ENCODE measurements at places on chromosomes 11 and 22.

- DNase-seq, result no peak
These were observed 14.3 kb downstream of the C1QTNF6 start for GRCh38 chr22:37173709-37174108.

DNA sequence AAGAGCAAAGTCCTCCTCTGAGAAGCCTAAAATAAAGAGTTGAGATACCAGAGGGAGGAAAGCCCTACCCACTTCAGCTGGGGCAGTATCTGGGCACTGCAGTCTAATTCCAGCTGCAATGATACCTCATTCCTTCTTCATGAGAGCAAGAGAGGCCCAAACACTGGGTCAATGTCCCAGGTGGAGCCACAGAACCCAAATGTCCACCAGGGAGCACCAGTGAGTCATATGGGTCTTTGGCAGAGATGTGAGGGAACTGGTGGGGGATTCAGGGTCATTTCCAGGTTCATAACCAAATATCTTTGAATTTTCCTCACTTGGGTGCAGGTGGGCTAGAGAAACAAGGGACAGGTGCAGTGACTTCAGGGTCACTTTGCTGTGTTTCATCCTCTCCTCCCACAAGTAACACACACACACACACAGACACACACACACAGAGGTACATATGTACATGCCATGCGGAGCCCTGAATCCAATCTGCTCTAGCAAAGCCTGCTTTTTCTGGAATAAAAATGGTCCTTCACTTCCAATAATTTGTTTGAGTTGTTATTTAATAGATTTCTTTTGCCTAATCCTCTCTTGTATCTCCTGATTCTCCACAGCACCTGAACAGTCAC, 585.4 kb downstream of the SOX6 start:
- peak; percentile 69 for DNase-seq

GRCh38 chr11:7871056-7871455, 60.0 kb downstream of the OR10A6 start:
- DNase-seq, result no peak

DNA sequence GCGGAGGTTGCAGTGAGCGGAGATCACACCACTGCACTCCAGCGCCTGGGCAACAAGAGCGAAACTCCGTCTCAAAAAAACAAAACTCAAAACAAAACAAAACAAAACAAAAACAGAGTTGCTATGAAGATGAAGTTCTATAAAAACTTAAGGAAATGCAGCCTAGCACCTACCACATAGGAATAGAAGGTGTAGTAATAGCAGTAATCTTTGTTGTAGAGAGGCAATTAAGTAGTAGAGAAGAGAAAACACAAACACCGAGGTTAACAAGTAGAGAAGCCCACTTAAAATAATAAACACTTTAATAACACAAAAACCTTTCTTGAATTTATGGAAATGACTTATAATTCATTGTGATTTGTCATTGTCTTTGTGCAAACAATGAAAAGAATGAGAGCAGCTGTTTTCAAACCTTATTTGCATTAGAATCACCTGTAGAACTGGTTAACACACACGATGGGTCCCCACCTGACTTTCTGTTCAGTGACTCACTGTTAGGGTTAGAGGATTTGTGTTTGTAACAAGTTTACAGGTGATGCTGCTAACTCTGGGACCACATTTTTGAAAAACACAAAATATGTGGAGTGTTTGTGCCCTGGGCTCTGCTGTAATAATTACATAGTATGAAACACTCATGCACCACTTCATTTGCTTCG, 43.1 kb downstream of the TYR start:
- DNase-seq, result no peak

- peak; percentile 58 for DNase-seq
These were observed 60.0 kb upstream of the PLET1 start for GRCh38 chr11:112320668-112321067.

DNA sequence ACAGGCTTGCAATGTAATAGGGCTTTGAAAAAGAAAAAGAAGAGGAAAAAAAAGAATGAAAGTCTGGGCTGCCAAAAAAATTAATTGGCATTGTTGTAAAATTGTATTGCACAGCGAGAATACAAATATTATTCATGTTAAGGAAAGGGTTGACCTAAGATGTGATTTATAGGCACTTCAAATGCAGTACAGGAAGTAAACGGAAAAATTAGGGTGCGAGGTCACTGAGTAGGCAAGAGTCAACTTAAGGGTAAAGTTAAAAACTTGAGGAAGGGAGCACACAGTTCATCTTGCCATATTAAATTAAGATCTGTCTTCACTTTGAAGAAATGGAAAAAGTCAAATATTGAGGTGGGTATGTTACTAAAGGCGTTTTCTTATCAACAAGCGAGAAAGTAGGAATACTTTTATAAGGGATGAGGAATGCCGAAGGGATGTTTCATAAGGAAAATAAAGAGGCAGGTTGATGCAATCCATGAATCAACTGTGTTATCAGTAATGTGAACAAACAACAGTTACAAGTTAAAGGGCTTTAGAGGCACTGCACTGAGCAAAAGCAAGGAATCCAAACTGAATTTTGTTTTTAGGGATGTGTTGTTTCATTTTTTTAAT, 123.0 kb downstream of the WT1 start:
- no peak for DNase-seq

GRCh38 chr22:41931701-41932269, 5.2 kb upstream of the TNFRSF13C start:
- DNase-seq, result no peak

GRCh38 chr11:86977441-86978050, 22.4 kb upstream of the FZD4 start:
- no peak for DNase-seq

DNA sequence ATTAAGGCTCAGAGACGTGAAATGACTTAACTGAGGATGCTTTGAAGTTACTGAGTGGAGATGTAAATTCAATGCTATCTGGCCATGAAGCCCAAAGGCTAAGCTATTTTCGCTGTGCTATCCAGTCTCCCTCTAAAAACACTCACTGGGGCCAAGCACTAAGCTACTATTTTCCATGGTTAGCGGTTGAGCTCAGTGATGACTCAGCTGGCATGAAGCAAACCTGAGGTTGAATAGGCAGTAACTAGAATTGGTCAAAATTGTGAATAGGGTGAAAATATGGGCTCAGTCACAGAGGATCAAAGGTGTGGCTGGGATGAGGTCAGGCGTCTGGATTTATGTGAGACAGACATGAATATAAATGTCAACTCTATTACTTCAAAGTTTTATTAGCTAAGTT, 564.2 kb upstream of the KIRREL3 start:
- no peak for DNase-seq

GRCh38 chr11:20197881-20198280, 37.6 kb upstream of the DBX1 start:
- no peak for DNase-seq

- DNase-seq, result peak; percentile 45
These were observed 61.6 kb upstream of the PPARA start for GRCh38 chr22:46088541-46089311.

GRCh38 chr11:299951-300735, 817 bp upstream of the IFITM5 start:
- DNase-seq, result no peak

GRCh38 chr22:28702891-28703290, 23.3 kb upstream of the TTC28 start:
- DNase-seq, result no peak

- DNase-seq, result no peak
These were observed 6.2 kb downstream of the SC5D start for GRCh38 chr11:121298774-121299173.

DNA sequence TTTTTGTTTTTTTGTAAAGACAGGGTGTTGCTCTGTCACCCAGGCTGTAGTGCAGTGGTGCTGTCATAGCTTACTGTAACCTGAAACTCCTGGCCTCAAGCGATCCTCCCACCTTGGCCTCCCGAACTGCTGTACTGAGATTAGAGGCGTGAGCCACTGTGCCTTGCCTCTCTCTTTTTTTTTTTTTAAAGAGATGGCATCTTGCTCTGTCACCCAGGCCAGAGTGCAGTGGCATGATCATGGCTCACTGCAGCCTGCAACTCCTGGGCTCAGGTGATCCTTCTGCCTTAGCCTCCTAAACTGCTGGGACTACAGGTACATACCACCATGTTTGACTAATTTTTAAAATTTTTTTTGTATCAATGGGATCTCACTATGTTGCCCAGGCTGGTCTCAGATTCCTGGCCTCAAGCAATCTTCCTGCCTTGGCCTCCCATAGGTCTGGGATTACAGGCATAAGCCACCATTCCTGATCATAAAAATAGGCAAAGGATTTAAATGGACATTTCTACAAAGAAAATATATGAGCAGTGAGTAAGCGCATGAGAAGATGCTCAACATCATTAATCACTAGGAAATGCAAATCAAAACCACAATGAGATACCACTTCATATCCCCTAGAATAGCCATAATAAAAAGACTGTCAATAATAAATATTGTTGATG, 17.3 kb upstream of the CLNS1A start:
- DNase-seq, result peak; percentile 13

DNA sequence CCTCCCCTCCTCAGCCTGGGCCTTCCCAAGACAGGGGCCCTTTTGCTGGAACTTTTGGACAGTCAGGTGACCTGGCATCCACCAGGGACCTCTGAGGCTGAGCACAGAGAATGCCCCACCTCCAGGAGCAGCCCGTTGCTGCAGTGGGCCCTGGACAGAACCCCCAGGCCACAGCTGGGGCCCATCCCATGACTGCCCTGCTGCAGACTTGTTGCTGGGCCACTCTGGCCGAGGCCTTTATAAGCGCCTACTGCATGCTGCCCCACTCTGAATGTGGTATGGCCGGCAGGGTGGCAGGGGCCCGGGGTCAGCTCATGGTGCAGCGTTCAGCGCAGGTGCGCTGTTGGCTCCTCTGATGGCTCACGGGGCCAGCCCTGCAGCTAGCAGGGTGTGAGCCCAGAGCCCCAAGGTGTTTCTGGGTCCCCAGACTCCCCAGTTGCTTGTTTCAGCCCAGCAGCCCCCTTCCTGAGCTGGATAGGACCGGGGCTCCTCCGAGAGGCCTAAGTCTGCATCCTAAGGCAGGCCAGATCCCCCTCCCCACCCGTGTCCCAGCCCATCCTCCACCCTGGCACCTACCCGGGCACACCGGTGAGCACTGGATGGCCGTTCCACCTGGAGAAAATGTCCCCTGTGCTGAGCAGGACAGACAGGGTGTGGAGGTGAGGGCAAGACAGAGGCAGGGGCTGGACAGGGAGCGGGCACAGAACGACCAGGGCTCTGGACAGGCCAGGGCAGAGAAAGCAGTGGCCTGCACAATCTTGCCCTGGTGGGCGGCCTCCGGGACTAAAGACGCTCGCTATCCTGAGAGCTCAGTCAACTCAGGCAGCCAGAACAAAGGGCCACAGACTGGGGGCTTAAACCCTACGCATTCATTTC, 28.1 kb upstream of the TH start:
- no peak for DNase-seq

- no peak for DNase-seq
These were observed 270.7 kb downstream of the TBC1D22A start for GRCh38 chr22:47032956-47033647.

DNA sequence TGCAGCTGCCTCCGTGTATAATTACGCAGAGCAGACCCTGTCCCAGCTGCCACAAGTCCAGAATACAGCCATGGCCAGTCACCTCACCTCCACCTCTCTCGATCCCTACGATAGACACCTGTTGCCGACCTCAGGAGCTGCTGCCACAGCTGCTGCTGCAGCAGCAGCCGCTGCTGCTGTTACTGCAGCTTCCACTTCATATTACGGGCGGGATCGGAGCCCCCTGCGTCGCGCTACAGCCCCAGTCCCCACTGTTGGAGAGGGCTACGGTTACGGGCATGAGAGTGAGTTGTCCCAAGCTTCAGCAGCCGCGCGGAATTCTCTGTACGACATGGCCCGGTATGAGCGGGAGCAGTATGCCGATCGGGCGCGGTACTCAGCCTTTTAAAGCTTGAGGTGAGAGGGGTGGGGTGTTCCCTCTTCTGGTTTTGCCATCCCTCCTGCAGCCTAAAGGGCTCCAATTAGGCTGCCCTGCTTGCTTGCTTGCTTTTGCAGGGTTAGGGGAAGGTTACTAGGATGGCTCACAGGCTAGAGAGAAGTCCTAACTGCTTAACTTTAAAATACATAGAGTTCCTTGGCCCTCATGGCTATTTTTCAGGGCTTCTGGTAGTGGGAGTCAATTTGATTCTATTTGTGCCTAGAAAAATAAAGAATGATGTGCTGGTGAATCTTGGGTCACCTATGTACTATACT, 5.4 kb downstream of the RBM4 start:
- no peak for DNase-seq

DNA sequence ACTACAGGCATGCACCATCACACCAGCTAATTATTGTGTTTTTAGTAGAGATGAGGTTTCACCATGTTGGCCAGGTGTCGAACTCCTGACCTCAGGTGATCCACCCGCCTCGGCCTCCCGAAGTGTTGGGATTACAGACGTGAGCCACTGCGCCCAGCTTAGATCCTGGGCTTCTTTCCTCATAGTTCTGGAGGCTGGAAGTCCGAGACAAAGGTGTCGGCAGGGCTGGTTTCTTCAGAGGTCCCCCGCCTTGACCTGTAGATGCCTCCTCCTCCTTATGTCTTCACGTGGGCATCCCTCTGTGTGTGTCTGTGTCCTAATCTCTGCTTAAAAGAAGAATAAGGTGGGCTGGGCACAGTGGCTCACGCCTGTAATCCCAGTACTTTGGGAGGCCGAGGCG, 44.2 kb upstream of the FBLN1 start:
- no peak for DNase-seq

DNA sequence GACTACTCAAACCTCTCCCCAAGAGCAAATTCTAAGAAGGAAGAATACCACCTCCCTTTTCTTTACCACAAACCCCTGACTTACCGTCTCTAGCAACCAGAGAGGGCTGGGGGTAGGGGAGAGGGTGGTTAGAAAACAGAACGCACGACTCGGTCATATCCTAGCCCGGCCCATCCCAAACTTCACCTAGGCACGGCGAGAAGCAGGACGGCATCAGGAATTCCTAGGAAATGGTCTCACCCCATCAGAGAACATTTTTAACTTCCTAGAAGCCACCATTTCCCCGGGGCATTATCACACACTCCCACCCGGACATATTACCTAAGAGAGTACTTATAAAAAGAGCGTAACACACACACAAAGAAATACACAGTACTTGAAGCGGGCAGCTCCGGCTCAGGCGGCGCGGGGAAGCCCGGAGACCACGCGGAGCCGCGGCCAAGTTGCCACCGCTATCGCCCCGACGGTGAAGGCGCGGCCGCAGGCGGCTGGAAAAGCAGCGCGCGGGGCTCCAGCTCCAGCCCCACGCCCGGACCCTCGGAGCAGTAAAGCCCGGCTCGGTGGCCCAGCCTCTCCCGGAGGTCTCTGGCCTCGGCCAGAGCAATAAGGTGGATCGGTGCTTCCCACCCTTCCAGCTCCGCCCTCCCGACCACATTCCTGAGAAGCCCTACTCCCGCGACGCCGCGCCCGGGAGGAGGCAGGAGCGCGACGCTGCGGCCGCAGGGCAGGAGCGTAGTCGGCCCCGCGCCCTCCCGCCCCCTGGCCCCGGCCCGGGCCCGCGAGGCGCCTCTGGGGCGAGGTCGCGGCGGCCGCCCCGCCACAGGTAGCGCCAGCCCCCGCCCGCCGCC, 878 bp downstream of the RRAS2 start:
- peak; percentile 80 for DNase-seq

DNA sequence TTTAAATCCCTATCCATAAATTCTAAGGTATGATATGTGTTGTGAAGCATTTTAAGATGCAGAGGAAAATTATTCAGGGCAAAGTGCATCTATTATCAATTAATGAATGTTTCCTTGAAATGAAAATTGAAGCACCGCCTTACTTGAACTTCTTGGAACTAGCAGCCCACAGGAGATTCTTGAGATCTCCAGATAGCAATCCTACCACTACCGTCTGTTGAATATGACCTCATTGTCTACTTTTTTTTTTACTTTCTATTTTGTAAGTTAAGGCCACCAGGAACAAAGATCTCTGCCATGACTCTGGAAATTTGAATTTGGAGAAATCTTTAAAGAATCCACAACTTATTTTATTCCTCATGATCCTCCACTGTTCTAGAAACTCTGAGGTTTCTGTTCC, 808.7 kb downstream of the KCNA4 start:
- DNase-seq, result peak; percentile 38

All from SJSA1 (cell line).